ENCODE measurements at places on chromosomes 16 and 17.

- DNase-seq: no peak
These were observed 15.2 kb upstream of the CA4 start for GRCh38 chr17:60134396-60135150.

- DNase-seq: peak; percentile 60
These were observed 415.1 kb upstream of the DYNLRB2 start for GRCh38 chr16:80125677-80126076.

DNA sequence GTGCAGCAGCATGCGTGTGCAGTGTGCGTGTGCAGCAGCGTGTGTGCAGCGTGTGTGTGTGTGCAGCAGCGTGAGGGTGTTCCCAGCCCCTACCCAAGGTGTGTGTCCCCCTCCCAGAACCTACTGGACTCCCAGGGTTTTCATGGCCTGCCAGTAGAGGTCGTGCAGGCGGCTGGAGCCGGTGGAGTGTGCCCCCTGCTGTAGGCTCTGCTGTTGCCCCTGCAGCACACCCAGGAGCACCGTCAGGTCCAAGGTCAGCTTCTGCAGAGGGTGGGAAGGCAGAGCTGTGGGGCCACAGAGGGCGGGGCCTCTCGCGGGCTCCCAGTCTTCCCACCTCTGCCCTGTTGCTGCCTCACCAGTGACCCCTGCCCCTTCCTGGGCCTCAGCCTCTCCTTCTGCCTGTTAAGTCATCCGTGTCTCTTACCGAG lies 14.9 kb downstream of the MYBBP1A start:
- DNase-seq: no peak

DNA sequence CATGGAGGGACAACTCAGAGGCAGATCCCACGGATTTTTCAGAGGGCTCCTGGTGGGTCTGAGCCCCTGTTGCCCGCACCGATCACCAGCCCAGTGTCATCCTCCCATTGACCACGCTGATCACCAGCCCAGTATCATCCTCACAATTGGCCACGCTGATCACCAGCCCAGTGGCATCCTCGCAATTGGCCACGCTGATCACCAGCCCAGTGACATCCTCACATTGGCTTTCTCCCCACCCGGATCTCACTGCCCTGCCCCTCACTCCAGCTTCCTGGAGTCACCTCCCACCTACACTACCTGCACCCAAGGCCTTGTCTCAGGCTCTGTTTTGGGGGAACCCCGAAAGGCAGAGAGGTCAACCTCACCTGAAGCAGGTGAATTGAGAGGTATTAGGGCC lies 358.2 kb upstream of the TNRC6C start:
- DNase-seq: no peak

- DNase-seq: no peak
These were observed 88.1 kb upstream of the ASIC2 start for GRCh38 chr17:33381201-33381600.

GRCh38 chr17:70169709-70170597 lies 621 bp downstream of the KCNJ2 start:
- no peak for DNase-seq

- DNase-seq: no peak
These were observed 38.4 kb downstream of the FAM20A start for GRCh38 chr17:68562736-68563135.

GRCh38 chr16:85385463-85386331 lies 227.4 kb upstream of the GSE1 start:
- peak; percentile 24 for DNase-seq

GRCh38 chr17:78917451-78918275 lies 7.5 kb downstream of the TIMP2 start:
- DNase-seq: no peak

- no peak for DNase-seq
These were observed 9.2 kb upstream of the GGT6 start for GRCh38 chr17:4569591-4569990.

GRCh38 chr16:53953336-53953735 lies 249.4 kb downstream of the FTO start:
- no peak for DNase-seq

- no peak for DNase-seq
These were observed 403.6 kb upstream of the MON1B start for GRCh38 chr16:76787394-76787793.

- DNase-seq: no peak
These were observed 21.3 kb downstream of the TPSD1 start for GRCh38 chr16:1277151-1277598.

DNA sequence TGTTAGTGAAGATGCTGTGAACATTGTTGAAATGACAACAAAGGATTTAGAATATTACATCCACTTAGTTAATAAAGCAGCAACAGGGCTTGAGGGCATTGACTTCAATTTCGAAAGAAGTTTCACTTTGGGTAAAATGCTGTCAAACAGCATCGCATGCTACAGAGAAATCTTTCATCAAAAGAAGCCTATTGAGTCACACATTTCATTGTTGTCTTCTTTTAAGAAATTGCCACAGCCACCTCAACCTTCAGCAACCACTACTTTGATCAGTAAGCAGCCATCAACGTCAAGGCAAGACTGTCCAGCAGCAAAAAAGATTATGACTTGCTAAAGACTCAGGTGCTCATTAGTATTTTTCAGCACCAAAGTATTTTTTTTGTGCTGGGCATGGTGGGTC lies 13.2 kb upstream of the MAP2K6 start:
- no peak for DNase-seq

GRCh38 chr16:21244518-21245215 lies 11.2 kb downstream of the ANKS4B start:
- no peak for DNase-seq

DNA sequence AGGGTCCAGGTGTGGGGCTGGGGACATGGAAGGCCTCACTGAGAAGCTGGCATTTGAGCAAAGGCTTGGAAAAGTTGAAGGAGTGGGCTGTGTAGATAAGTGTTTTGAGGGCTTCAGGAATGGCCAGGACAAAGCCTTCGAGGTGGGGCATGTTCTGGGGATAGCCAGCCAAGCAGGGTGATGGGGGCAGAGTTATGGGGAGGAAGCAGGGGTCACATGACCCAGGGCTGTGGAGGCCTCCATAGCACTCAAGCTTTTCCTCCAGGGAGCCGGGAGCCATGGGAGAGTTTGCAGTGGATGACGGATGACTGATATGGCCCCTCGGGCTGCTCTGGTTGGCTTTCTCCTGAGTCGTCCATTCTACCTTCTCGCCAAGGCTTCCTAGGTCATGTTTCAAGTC lies 27.6 kb downstream of the PLCG2 start:
- DNase-seq: no peak

GRCh38 chr17:70344386-70345060 lies 175.2 kb downstream of the KCNJ2 start:
- DNase-seq: no peak

DNA sequence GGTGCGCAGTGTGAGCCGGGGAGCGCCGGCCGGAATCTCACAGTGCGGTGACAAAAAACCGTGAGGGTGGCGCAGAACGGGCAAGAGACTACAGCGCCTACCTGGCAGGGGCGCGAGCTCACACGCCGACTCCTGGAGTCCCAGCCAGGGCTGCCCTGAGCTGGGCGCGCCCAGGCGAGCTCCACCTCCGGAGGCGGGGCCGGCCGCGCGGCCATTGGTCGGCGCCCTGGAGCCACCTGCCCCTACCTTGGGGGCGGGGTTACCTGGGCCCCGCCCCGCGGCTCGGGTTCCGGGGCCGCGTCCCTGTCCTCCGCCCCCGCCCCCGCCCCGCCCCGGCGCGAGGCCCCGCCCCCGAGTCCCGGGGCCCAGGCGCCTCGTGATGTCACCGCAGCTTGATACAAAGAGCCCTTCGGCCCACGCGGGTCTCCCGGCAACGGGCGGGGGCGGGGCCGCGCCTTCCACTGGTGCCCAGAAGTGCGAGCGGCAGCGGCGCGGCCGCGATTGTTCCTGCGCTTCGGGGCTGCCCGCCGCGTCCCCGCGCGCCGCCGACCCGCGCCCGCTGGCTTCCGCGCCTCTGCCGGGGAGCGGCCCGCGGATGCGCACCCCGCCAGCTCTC lies 96.3 kb downstream of the RAB11FIP4 start:
- peak; percentile 93 for DNase-seq

- no peak for DNase-seq
These were observed 9.2 kb downstream of the CHD3 start for GRCh38 chr17:7897773-7898172.

GRCh38 chr16:30541502-30542329 lies 7.1 kb upstream of the ZNF747 start:
- no peak for DNase-seq

DNA sequence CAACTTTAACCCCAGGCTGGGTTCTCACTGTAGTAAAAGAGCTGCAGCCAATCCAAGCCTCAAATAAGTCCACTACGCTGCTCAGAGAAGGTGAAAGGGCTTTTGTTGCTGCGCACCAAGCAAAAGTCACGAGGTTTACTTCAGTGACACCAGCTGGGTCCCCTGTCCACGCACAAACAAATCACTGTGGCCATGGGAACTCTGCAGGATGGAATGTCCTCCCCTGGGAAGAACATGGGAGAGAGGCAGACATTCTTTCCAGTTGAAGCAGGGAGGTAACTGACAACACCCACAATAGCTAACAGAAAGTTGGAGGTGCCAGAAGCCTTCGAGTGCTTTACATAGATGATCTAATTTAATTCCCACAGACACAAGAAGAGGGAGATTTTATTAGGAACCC lies 181.9 kb downstream of the PMP22 start:
- DNase-seq: peak; percentile 41

GRCh38 chr16:52497067-52497816 lies 49.7 kb downstream of the TOX3 start:
- DNase-seq: no peak

GRCh38 chr16:25031132-25031440 lies 15.9 kb upstream of the ARHGAP17 start:
- DNase-seq: no peak

- no peak for DNase-seq
These were observed 18.3 kb downstream of the COQ7 start for GRCh38 chr16:19085679-19086200.

DNA sequence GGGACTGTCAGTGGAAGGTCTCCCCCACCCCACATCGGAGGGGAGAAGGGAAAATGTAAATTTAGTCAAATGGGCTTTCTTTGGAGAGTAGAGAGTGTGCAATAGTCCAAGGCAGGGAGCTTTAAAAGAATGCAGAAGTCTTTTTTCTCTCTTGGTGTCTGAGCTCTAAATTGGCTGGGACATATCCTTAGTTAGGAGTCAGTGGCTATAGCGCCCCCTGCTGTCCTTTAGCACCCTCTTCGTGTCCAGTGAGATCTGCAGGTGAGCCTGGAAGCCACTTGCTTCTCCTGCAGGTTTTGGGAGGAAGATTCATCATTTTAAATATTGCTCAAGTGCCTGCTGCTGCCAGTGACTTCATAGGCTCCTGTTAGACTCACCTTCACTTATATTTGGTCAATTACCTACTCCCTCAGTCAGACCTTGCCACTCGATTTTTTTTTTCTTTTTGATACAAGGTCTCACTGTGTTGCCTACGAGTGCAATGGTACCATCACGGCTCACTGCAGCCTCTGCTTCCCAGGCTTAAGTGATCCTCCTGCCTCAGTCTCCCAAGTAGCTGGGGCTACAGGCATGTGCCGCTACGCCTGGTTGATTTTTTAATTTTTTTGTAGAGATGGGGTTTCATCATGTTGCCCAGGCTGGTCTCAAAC lies 174.8 kb downstream of the PRKCB start:
- peak; percentile 72 for DNase-seq

DNA sequence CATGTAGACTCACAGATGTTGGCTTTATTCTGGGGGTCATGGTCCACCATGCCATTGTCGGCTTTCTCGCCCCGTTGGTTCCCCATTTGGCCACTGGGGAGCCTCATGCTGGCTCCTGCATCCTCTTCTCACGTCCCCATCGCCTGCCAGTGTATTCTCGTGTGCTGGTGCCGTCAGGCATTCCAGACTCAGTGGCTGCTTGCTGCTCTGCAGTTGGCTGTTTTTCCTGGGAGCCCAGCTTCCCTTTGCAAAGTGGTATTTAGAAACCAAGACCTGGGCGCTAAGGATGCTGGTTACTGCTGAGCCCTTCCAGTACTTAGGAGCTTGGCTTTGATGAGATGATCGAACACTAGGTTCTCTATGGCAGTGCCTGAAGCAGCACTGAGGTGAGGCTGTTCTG lies 19.1 kb downstream of the CRAMP1 start:
- no peak for DNase-seq

- DNase-seq: no peak
These were observed 7.3 kb upstream of the CBX8 start for GRCh38 chr17:79803997-79804855.

- peak; percentile 31 for DNase-seq
These were observed 18.7 kb downstream of the ATP6V0D1 start for GRCh38 chr16:67462279-67462655.

DNA sequence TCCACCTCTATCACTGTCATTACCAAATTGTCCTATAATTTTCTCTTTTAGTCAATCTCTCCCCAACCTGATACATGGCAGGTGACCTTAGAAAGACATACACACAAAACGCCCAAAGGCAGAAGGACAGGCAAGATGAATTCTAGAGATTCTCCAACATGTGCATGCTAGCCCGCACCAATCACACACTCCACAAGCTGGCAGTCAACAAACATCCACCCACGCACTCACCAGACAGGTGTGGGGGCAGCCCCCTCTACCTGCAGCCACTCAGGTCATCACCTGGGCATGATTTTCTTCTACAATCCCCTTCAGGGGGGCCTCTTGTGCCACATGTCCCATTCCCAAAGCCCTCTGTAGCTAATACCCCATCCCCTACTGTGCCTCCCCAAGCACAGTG lies 9.5 kb downstream of the MPP2 start:
- no peak for DNase-seq

GRCh38 chr16:29862383-29862883 lies 593 bp downstream of the CDIPT start:
- DNase-seq: peak; percentile 36

DNA sequence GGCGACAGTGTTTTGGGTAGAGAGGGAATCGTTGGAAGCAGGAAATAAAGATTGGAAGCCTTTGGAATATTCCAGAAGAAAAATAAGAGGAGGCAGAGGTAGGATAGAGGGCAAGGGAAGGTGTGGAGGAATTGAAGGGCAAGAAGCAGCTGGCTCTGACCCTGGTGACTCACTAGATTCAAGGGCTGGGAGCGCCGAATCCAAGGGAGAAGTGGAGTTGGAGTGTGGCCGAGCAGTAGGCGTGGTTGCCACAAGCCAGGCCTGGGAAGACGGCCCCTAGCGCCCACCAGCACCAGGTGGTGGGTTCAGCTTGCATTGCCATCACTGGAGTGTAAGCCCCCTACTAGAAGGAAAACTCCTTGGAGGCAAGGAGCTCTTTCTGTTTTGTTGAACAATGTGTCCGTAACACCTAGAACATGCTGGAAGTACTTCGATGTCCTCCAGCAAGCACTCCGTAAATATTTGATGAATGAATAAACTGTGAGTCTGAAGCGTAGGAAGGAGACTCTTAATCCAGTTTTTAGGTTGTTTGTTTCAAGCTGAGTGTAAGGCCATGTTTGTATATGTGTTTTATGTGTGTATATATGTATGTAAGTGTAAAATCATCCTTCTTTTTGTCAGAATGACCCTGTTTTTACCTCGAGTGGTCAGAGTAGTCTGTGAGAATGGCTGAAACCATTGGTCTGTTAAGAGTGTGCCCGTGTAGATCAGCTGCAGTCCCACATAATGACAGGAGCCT lies 139.5 kb downstream of the CMIP start:
- DNase-seq: no peak
